Right renal pelvis (tissue), 4 donors: ENCODE measurements at places on chromosomes 7 and 10. TPM values are rescaled to one million over a fixed set of nuclear protein-coding genes. Genes with fewer than 3 reads are reported as not detected.

GRCh38 chr10:62961951-62962523 is 145.9 kb upstream of the EGR2 start:
- no peak for DNase-seq

TMEM60 gene
- 29.4 TPM for polyA plus RNA-seq

- DNase-seq: no peak
Observed at GRCh38 chr7:26078437-26079336, 73.3 kb upstream of the NFE2L3 start.

- DNase-seq: no peak
Observed at GRCh38 chr10:122544493-122544892, 16.1 kb upstream of the DMBT1 start.

ENTPD1 gene
- polyA plus RNA-seq: 30.8 TPM

DNA sequence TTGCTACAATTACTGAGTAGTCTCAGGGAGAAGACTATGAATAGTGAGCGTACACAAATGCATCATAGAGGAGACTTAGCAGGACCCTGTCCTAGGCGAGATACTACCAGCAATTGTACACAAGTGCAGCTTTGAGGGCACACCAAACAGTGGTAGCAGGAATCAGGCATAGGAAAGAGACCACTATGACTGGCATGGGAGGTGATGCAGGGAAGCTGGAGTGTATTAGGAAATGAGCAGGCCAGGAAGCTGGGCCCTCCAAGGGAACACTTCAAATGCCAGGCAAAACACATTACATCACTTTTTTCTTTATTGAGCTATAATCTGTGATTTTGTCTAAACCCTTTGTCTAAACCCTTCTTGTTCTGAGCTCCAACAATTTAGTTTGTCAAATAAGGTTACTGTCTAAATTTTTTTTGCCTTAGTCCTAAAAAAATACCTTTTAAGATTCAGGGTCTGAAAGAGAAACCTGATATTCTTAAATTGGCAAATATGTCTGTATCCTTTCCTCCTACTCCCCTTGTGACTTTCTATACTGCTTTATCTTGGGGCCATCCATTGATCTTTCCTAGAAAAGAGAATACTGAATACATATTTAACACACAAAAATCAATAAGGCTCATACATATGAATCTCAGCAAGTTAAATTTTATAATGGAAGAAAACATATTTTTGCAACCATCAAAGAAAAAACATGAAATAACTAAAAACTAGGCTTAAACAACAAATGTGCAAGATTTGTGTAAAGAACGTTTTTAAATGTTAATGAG is 193.8 kb upstream of the PHYHIPL start:
- no peak for DNase-seq

GRCh38 chr7:30594048-30594539 is 584 bp upstream of the GARS1 start:
- DNase-seq: no peak

ZNF316 gene
- polyA plus RNA-seq: 36.5 TPM
